Fibroblast of upper back skin (primary cell): ENCODE measurements at places on chromosomes 4 and X.

- DNase-seq, result no peak
Measured at GRCh38 chr4:52877036-52877435, 14.9 kb downstream of the RASL11B start.

DNA sequence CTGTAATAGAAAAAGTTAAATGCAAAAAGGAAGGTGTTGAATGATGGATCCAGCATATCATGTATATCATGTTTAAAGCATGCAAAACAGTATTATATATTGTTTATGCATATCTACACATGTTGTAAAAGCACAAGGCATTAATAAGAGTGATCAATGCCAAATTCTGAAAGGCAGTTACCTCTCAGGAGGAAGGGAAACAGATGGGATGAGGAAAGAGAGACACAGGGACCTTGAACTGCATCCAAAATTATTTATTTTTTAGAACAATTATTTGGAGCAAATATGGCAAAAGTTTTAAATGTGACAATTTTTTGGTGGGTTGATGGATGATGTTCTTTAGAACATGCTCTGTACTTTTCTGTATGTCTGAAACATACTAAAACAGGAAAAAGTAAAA, 193.4 kb downstream of the CLCN4 start:
- DNase-seq, result no peak

GRCh38 chr4:119124352-119124751, 11.3 kb upstream of the MYOZ2 start:
- peak; percentile 70 for DNase-seq

- no peak for DNase-seq
Measured at GRCh38 chrX:124289443-124289842, 43.0 kb upstream of the TEX13D start.

DNA sequence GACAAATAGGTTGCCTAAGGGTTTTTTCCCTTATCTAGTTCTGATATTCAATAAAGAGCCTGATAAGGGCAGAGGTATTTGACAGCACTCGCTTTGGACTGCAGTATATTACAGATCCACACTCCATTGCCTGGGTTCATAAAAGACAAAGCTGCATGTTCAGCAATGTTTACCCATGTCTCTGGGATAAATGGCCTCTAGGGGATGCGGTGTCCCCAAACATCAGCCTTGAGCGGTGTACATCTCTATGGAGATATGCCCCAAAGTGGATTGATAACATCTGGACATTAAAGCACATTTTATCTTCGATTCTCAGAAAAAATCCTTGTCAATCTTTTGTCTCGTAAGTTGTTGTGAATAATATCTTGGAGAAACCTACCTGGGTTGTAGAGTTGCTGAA, 660.8 kb upstream of the AADAT start:
- DNase-seq, result no peak

DNA sequence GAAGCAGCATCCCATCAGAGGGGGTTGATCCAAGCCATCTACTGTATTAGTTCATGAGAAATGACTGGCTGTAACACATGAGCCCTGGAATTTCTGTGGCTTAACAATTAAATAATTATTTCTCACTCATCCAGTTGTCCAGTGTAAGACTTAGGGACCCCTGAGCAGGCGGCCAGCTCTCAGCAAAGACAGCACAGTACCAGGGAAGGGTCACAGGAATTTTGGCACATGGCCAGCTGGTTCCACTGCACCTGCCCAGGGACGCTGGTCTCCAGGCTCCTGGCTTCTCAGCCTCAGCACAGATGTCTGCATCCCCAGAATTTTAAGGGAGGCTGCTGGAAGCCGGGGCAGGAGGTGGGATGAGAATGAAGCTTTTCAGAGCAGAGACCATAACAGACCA, 93.7 kb upstream of the DHRSX start:
- DNase-seq, result no peak

DNA sequence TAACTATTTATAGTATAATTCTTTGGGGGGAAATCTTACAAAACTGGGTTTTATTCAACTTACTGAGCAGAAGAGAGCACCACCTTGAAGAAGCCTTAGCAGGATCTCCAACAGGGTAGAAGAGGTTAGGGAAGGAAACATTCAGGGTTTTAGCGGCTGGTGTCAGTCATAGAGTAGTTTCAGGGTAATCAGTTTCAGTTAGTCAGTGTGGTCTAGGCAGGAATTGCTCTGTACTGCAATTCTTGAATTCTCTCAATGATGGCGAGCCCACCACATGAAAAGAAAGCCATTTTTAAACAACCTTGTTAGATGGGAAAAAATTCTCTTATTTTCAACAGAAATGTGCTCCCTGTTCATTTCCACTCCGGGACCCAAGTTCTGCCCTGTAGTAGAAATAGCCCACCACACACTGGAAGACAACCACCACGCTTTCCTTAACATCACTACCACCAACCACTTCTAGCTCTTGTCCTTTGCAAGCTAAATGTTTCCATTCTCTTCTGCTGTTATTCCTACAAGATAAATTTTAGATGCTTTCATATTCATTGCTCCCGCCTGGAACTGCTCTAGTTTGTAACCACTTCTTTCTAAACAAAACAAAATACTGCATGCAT, 25.9 kb downstream of the COL25A1 start:
- DNase-seq, result no peak

DNA sequence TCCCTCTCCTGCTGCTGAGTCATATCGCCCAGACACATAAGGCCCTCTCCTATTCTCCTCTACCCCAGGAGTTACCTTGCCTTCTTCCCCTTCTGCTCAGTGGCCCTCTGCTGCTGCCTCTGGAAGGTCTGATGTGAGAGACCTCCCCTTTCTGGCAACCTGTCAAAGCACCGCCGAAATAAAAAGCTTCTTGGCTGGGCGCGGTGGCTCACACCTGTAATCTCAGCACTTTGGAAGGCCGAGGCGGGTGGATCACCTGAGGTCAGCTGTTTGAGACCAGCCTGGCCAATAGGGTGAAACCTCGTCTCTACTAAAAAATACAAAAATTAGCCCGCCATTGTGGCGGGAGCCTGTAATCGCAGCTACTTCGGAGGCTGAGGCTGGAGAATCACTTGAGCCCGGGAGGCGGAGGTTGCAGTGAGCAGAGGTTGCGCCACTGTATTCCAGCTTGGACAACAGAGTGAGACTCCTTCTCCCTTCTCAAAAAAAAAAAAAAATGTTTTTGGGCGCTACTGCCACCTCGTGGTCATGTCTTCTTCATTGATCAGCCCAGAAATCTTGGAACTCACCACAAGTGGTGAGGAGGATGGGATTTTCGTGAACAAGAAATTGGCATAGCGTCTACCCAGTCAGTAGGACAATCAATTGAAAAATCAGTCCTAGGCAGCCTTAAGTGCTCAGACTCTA, 8.6 kb upstream of the ZXDA start:
- peak; percentile 32 for DNase-seq

GRCh38 chrX:13369256-13370030, 49.6 kb upstream of the ATXN3L start:
- DNase-seq, result no peak

DNA sequence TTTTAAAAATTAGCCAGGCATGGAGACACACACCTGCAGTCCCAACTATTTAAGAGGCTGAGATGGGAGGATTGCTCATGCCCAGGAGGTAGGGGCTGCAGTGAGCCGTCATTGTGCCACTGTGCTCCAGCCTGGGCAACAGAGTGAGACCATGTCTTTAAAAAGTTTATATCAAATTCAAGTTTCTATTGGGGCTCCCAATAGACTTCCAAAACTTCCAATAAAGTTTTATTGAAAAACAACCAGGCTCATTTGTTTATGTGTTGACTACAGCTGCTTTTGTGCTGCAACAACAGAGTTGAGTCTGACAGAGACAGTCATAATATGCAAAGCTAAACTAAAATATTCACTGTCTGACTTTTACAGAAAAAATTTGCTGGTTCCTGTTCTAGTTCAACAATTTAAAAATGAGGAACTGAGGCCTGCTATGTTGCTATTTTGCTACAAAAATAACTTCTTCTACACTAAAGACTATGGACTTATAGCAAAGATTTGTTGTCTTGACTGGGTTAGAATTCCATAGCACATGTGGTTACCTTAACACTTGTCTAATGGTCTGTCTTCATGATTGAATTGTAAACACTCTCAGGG, 63.3 kb upstream of the RELL1 start:
- DNase-seq, result no peak

DNA sequence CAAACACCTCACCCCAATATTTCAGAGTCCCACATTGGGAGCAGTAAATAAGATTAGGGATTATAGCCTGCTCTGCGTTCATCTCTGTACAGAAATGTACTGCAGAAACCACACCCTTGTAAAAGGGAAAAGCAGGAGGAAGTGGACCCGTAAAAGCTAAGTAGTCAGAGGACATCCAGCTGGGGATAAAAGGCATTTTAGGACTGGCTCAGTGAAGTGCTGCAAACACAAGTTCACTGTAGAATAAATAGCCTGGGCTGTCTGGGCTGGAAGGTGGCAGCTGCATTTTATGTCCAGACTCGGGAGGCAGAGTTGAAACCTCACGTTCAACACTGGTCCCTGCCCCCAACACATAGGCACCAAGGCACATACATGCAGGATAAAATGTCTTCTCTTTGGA, 178.7 kb upstream of the FAT1 start:
- no peak for DNase-seq

- DNase-seq, result no peak
Measured at GRCh38 chr4:6715704-6716017, 313 bp upstream of the BLOC1S4 start.

- DNase-seq, result no peak
Measured at GRCh38 chrX:153793291-153793690, 884 bp downstream of the IDH3G start.

GRCh38 chrX:132033166-132033565, 10.1 kb downstream of the STK26 start:
- DNase-seq, result no peak

GRCh38 chr4:146567396-146567795, 45.7 kb upstream of the SLC10A7 start:
- DNase-seq, result peak; percentile 1

GRCh38 chrX:16082470-16083085, 40.8 kb upstream of the GRPR start:
- no peak for DNase-seq

DNA sequence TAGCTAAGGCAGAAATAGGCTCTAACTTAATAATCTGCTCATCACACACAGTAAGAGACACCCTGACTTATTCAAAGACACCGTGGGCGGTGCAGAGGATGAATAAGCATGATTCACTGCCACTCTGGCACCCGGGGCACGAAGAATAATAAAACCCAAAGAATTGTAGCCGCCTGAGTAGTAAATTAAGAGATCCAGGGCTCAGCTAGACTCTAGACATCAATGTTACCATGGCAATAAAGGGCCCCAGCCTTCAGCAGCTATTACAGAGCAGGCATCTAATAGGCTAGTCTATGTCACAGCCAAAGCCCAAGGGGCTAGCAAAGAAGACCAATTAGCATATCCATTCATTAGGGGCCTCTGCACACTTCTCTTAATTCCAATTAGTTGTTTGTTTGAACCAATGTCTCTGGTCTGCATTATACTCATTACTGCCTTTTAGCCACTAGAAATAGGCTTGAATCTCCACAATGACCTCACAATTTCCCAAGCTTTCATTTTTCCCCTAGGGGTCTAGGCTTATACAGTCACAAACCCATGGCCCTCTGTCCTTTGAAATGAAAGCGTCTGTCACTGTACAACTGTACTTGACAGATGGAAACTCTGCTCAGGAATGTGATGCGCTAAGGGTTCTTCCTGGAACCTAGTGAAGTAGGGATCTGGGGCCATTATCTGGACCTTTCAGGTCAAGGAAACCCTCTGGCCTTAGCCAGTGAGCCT, 3.0 kb upstream of the ATP1B4 start:
- no peak for DNase-seq

GRCh38 chrX:65871671-65872311, 168.1 kb downstream of the VSIG4 start:
- no peak for DNase-seq

- no peak for DNase-seq
Measured at GRCh38 chr4:96992443-96992842, 1150.8 kb downstream of the STPG2 start.

DNA sequence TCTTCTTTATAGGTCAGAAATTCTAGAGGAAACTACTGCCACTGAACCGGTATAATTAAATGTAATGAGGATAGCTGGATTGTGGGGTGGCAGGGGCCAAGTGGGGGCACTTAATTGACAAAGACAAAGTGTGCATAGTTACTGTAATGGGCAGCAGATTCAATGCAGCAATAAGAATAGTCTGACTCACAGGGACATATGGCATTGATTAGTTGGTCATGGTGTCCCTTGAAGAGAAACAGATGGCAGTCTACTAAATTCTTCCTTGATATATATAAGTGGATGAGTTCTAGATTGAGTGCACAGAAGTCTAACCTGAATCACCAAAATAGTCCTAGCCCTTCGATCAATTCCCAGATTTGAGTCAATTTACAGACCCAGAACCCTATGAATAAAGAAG, 31.6 kb downstream of the ETDC start:
- DNase-seq, result peak; percentile 78

DNA sequence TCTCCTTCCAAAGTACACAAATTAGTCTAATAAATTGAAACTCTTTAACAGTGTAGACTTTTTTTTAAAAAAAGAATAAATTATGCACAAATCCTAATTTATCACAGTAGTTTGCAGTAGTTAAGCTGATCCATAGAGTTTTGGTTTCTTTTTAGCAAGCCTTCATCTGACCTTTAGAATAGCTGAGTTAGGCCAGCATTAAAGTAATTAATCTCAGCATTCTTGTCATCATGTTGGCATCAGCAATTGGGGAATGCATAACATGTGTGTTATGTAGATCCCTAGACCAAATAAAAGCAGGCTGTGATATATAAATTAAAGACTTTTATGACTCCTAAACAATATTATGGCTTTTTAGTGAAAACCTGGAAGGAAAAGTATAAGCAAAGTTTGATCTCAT, 426.5 kb upstream of the PABPC4L start:
- peak; percentile 59 for DNase-seq

DNA sequence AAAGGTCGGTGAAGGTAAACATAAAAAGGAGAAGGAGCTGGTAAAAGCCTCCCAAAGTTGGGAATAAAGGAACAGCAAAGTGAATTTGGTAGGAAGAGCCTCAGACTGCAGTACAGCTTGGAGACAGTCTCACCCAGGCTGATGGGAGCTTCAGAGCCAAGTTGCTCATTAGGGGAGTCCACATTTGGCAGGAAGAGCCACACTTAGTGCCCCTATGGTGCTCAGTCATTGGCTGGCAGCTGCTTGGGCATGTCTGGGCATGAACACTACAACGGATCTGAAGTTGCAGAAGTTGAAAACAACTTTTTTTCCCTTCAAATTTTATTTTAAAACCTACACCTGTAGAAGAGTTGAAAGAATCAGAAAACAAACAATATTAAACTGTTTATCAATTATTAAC, 2497.3 kb downstream of the ARAP2 start:
- DNase-seq, result no peak

DNA sequence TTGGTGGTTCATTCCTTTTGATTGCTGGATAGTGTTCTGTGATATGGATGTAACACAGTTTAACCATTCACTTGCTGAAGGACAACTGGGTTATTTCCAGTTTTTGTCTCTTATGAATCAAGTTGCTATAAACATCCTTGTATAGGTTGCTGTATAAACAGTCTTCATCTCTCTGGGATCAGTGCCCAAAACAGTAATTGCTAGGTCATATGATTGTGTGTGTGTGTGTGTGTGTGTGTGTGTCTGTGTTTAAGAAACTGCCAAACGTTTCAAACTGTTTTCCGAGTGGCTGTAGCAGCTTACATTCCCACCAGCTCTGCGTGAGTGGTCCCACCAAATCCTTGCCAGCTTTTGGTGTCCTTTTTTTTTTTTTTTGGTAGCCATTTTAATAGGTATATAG, 60.4 kb downstream of the F11 start:
- no peak for DNase-seq
